Activated CD4-positive, alpha-beta T cell treated with anti-CD3 and anti-CD28 coated beads for 36 hours (primary cell): ENCODE measurements at places on chromosomes 7 and 10.

- peak; percentile 25 for DNase-seq
These were observed 11.3 kb upstream of the ATXN7L1 start for GRCh38 chr7:105887569-105888189.

GRCh38 chr7:101913851-101914250 lies 96.4 kb downstream of the CUX1 start:
- no peak for DNase-seq

GRCh38 chr10:10687751-10688150 lies 329.9 kb upstream of the CELF2 start:
- DNase-seq = no peak

DNA sequence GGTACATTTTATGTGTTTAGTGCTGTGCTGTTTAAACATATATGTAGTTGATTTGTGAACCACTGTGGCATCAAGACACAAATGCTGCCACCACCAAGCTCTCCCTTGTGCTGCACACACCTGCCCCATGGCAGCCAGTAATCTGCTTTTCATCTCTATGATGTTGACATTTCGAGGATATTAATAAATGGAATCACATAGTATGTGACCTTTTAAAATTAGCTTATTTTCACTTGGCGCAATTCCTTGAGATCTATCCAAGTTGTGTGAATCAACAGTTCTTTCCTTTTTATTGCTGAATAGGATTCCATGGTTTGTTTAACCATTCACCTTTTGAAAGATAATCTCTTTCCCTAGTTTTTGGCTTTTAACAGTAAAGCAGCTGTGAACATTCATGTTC lies 73.1 kb downstream of the BMPR1A start:
- DNase-seq = no peak

GRCh38 chr7:155665957-155666287 lies 21.5 kb downstream of the RBM33 start:
- no peak for DNase-seq

DNA sequence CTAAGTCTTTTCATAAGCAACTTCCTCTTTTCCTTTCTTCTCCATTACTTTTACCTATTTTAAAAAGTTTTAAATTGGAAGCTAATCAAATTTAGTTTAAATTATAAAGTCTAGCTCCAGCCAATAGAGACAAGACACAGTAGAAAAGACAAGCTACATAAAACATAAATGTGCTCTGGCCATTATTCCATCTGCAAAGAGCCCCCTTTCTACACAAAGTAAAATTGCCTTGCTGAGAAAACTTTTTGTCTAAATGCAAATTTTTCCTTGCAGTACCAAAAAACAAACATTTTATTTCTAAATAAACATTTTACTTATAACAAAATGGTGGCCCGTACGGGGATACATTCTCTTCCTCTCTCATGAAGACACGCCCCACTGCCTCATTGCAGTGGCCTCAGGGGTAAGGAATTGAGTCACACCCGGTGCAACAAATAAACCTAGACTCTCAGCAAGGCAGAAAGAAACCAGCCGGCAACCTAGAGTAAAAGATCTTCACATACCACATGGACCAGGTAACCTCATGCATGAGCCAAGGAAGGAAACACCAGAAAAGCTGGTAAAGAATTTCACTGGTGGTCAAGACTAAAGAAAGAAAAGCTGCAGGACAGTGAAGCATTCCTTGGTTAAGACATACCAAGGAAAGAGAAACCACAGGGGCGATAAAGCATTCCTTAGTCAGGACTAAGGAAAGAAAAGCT lies 71.6 kb upstream of the ZNF746 start:
- no peak for DNase-seq

GRCh38 chr7:20173828-20174227 lies 43.4 kb downstream of the MACC1 start:
- no peak for DNase-seq

- DNase-seq = no peak
These were observed 85.1 kb downstream of the POU6F2 start for GRCh38 chr7:39062811-39063210.

DNA sequence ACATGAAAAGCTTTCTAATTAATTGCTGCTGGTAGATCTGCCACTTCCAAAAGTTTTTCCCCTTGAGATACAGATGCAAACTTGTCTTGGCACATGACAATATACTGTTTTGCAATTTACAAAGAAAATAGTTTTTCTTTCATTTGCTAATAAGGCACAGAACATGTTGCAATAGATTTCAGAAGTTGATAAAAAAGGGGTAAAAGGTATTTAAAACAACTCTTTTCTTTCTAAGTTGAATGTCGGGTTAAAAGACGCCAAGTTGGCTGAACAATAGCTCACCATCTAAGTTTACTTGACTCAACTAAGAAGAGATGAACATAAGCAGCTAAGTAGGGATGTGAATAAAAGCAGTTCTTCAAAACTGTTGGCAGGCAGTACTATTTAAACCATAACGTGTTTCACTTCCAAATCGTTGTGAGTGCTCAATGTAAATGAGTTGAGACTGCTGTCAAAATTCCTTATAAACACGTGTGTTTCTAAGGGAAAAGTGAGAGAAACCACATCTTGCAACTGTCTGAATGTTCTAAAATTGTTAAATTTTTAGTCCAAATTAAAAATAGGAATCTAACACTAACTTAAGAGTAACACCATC lies 14.5 kb upstream of the THSD7A start:
- no peak for DNase-seq

- no peak for DNase-seq
These were observed 110.4 kb downstream of the PON1 start for GRCh38 chr7:95213809-95214492.

GRCh38 chr10:34850036-34850435 lies 34.9 kb upstream of the PARD3 start:
- DNase-seq = no peak

GRCh38 chr7:14761510-14762296 lies 140.8 kb downstream of the DGKB start:
- no peak for DNase-seq

- DNase-seq = no peak
These were observed 143.4 kb downstream of the DYNC1I1 start for GRCh38 chr7:95915731-95916130.

DNA sequence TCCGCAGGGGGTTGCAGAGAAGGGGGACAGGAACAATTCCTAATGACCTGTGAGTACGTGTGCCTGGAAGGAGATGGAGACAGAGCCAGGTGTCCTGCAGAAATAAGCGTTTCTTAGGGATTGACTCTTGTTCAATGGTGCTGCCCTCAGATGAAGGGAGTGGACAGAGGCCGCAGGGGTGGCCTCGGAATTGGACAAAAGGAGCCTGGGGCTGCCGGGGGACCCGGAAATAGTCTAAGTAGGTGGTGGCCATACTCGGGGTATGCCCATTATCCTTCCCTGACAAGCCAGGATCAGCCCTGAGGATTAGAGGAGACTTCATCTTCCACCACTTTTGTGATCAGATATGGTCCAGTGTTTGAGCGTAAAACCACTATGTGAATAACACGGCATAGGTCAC lies 39.2 kb downstream of the ELFN1 start:
- DNase-seq = no peak

DNA sequence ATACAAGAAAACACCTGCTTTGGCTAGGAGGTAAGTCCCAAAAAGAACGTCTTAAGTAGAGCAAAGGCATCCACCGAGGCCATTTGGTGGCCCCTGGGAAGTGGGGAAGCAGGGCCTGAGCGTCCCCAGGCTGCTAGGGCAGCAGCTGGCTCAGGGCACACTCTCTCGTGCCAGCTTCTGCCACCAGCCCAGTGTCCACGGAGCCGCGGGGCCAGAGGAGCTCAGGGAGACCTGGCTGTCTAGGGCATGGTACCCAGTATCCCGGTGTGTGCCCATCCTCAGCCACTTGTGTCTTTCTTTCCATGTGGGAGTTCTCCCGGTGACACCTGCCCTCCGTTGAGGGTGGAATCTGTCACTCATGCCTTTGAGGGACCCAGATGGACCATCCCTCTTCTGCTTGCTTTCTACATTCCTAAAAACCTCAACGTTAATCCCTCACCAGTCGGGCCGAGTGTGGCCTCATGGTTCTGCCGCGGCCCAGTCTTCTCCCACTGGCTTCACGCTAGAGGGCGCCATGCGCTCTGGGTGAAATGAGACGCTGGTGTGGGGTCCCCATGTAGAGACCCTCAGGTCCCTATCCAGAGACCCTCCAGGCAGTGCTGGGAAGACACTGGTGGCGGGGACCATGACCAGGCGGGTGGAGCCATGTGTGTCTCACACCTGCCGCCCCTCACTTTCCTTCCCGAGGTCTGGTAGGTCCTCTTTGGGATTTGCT lies 9.5 kb upstream of the AP5Z1 start:
- no peak for DNase-seq

DNA sequence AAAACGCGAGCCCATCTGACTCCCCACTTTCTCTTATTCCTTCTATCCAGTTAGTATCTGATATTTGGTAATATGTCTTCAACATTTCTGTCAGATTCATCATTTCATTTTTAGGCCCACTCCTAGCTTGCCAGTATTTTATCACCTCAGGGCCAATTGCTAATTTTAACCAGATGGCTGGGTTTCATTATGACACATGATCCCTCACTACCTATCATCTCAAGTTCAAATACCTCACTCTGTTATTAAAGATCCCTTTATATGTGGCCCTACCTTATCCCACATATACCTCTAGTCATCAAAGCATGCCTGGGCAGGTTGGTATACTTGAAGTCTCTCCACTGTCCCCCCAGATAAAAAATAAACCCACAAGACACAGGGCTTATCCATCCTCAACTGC lies 104.9 kb downstream of the RNLS start:
- DNase-seq = no peak

DNA sequence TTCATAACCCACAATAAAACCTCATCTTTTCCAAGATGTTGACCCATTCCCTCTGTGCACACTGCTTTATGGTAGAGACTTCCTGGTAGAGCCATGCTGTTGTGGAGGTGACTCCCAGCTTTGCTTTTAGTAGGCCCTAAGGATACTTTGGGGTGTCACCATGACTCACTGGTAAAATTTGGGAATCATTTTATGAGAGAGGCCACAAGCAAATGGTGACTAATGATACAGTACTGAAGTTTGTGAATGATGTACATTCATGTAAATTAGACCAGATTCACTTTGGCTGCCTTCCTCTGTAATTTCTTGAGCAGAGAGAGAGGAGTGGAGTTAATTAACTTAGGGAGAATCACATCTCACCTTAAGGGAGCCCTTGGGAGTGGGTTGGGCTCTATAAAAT lies 686.5 kb downstream of the LRMDA start:
- no peak for DNase-seq

DNA sequence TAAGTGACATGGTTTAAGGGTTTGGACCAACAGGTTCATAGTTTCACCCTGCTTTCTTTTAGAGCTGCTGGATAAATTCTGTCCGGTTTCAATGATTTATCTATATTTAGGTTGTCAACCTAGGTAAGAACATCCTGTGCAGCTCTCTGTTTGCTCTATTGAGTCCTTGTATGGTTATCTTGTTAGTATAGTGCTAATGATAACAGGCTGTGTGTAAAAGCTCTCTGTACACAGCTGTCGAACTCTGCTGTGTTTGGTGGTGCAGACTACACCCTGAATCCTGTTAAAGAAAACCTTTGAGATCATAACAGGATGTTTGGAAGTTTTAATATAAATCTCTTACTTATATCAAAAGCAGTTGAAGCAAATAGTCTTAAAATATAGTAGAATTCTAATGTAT lies 219.2 kb downstream of the SDK1 start:
- no peak for DNase-seq

DNA sequence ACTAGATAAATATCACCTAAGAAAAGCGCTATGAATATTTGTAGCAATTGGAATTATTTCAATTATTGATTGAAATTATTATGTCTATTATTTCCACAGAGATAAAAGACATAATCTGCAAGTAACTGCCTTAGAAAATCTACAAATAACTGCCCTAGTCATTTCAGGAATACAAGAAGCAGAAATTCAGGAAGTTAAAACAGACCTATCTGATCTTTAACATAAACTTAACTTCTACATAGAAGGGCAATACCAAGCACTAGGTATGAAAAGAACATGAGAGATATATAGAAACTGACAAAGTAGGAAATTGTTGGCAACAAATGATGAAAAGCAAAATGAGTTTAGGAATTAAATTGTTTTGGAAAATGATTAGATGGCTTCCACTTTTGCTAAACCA lies 31.8 kb upstream of the AKR1B10 start:
- DNase-seq = no peak
